Calu3 (cell line): ENCODE measurements at places on chromosomes 16 and 17. TPM values are rescaled to one million over a fixed set of nuclear protein-coding genes. Genes with fewer than 3 reads are reported as not detected.

The OXLD1 gene
- 36.5 and 39.5 TPM in 2 replicates for total RNA-seq

The TEPSIN gene
- 37.0 and 38.6 TPM in 2 replicates for total RNA-seq

The TRAF7 gene
- 118 and 127 TPM in 2 replicates for total RNA-seq

The TMEM98 gene
- 1.9 and 2.1 TPM in 2 replicates for total RNA-seq
